Occipital lobe (tissue), 3 donors: ENCODE measurements at places on chromosomes 7 and 10.

DNA sequence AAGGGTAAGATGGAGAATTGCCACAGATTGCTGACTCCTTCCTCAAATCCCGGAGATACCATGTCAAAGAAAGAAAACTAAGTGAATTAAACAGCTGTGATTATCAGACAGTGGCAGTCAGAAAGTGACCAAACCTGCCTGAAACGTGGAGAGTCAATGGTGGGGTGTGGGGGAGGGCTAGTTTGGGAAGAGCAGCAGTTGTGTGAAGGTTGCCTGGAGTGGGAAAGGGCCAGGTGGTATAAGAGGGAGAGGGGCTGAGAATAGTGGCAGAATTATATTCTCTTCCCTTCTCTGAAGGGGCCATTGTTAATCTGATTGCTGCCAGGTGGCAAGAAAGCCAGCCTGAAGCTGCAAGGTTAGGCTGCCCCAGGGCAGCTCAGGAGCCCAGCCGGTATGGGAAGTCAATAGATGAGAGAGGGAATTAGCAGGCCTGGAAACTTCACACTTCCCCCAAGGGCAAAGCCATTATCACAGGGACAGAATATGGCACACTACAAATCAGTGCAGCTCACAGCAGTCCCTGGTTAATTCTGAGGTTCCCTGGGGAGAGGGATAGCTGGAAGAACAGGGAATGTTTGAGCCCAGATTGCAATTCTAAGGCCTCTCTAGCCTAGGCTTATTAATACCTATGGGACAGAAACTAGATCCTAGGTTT is 83.9 kb upstream of the ITGB1 start:
- DNase-seq = no peak

GRCh38 chr10:101892782-101893391 is 49.3 kb upstream of the KCNIP2 start:
- DNase-seq = no peak

DNA sequence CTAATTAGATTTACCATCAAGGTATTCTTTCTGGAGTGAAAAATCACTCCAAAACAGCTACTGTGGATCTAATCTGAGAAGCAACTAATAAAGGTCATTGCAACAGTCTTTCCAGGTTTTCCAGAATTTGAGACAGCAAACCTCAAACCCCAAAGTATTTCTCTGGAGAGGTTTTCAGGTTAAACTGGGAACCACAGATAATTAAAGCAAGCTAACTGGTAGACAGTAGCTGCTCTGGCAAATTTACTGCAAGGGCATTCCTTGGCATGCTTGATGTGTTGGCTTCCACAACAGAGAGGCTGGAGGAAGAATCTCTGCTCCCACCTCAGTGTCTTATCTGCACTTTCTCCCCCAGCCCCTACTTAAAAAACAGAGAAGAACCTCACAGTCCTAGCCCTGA is 140.0 kb upstream of the NRBF2 start:
- DNase-seq = no peak

GRCh38 chr10:1163204-1163660 is 107.0 kb downstream of the WDR37 start:
- DNase-seq = no peak

GRCh38 chr10:112208292-112208691 is 24.7 kb upstream of the GPAM start:
- DNase-seq = no peak

DNA sequence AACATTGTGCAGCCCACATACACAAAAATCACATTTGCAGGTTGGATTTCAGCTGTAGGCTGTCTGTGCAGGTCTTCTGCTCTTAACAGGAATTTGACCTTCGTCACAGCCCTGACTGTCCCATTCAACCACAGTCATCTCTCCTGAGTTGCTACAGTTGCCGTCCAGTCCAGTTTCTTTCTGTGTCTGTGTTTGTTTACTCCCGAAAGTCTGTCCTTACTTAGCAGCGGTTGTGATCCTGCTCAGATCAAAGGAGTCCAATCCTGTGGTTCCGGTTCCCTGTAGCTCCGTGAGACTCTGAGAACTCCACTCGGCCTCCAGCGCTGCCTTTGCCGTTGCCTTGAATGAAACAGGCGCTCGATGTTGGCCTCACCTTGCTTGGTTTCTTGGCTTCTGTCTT is 111.6 kb upstream of the GATA3 start:
- no peak for DNase-seq

GRCh38 chr7:18495412-18496340 is at the start of gene HDAC9:
TSS of gene HDAC9 (plus strand) at chr7:18495749. CDS start at chr7:18496303, 554 bp downstream.
- peak; percentile 73 for DNase-seq

DNA sequence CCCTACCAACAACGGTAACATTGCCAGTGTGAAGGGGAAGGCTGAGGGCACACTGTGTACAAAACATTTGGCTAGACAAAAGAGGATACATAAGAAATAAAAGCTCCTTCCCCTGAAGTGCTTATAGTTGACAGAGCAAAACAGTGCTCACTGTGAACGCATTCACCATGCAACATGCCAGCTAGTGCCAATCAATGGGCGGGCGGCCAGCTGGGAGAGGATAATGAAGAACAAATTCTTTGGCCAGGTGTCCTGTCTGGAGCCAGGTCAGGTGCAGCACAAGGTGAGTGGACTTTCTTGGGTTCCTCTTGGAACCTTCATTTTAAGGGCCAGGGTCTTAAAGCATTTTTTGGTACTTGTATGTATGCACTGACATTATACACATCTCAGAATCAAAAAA is 106.1 kb downstream of the ICA1 start:
- DNase-seq = no peak

GRCh38 chr10:62946278-62946677 is 130.1 kb upstream of the EGR2 start:
- DNase-seq = no peak

DNA sequence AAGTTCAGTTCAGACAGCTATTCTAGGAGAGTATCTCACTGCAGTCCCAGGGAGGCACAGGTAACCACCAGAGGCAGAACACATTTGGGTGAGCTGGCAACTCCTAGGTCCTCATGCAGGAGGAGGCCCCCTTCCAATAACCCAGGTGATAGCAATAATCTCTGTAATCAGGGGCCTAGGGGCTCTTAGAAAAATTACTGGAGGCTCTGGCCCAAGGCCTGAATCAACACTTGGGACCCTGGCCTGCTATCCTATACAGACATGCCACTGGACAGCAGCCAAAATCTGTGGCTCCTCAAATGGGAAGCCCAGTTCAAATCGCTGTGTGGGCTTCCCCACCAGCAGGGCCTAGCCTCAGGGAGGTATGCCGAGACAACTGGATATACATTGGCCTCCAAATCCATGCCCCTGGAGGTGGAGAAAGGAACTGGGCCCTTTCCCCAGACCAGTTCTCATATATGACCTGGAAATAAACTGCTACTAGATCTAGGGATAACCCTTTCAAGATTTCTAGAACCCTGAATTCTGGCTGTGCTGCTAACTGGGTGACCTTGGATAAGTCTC is 1.6 kb downstream of the AVPI1 start:
- no peak for DNase-seq

DNA sequence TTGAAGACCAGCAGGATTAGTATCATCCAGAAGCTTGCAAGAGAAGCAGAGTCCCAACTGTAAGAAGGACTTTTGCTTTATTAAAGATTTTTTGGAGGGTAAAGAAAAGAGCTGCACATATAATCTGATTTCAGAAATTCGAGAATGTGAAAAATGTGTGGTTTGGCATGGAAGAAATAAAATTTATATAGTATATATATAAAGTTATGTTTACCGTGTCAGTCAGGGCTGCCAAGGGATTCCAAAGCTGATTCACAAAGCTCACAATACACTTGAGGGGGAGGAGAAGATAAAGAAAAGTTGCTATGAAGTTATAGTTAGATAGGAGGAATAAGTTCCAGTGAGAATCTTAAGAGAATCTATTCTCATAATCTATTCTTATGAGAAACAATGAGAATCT is 231.8 kb upstream of the CACNA2D1 start:
- no peak for DNase-seq

GRCh38 chr7:32227746-32228145 is 157.5 kb upstream of the PDE1C start:
- no peak for DNase-seq

GRCh38 chr7:151936207-151936606 is 20.0 kb upstream of the GALNTL5 start:
- no peak for DNase-seq

GRCh38 chr10:115065801-115066200 is 27.4 kb upstream of the ATRNL1 start:
- no peak for DNase-seq

GRCh38 chr10:10132009-10132408 is 885.7 kb upstream of the CELF2 start:
- DNase-seq = no peak

DNA sequence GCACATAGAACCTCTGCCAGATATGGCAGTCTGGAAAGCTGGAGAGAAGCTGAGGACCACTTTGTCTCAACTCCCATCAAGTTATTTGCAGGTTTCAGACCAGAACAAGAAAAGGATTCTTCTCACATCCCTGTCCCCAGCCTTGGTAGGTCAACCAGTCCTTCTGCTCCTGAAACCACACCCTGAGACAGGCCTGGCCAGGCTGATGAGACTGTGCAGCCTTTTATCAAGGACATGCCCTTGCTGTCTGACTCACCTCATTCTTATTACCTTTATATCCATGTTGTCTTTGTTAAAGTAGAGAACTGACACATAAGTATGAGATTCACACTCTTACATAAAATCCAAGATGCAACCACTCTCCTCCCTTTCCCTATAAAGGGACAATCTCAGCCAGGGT is 354.9 kb downstream of the PLXNA4 start:
- DNase-seq = no peak

DNA sequence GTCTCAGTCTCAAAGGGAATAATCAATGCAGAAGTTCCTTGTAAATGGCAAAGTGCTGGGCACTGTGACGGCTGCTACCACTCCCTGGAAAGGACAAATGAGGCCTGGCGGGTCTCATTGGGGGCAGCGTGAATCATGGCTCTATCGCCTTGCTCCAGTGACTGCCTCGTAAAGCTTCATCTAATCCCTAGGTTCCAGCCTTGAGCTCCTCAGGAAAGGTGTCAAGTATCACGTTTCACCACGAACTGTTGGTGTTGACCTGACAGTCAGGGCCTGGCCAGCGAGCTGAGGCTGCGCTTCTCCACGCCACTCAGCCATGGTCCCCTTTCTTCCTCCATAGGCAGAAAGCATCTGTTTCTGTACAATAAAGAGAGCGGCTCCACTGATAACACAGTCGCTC is 126.7 kb upstream of the ZNF32 start:
- DNase-seq = no peak

GRCh38 chr10:125089469-125089868 is 70.9 kb downstream of the CTBP2 start:
- no peak for DNase-seq
